Stimulated activated CD4-positive, alpha-beta T cell treated with anti-CD3 and anti-CD28 coated beads, Interleukin-1b, Interleukin-23, amount 100 ng/mL, for 1 hour (primary cell): ENCODE measurements at places on chromosomes 5 and 9.

- DNase-seq: no peak
Observed at GRCh38 chr5:158070859-158071258, 211.9 kb upstream of the CLINT1 start.

DNA sequence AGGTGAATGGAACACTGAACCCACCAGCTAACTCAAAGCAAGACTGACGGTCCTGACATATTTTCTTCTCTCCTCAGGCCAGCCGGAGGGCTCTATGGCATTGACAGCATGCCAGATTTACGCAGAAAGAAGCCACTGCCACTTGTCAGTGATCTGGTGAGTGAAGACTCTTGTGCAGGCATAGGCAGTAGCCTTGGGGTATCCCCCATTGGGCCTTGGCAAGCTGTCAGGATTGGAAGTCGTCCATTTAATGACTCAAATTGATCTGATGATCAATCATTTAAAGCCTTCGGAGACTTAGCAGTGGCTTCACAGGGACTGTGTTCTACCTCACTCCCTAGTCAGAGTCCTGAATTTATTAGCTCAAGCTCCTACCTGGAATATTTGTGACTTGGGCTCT, 119.7 kb upstream of the RUSC2 start:
- DNase-seq: no peak

DNA sequence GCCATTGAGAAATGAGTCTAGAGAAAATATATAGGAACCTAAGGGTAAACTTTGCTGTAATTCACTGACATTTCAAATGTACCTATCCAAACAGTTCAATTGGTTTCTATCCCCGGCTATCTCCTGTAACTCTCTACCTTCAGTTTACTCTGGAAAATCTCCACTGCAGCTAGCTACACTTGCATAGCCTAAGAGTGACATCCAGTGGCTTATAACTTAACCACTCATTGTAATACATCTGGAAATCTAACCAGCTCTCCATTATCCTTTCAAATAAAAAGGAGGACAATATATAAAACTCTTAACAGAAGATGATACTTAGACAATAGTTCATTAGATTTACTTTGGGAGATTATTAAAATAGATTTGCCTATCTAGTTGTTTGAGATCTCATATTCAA, 35.3 kb upstream of the SPDL1 start:
- no peak for DNase-seq

DNA sequence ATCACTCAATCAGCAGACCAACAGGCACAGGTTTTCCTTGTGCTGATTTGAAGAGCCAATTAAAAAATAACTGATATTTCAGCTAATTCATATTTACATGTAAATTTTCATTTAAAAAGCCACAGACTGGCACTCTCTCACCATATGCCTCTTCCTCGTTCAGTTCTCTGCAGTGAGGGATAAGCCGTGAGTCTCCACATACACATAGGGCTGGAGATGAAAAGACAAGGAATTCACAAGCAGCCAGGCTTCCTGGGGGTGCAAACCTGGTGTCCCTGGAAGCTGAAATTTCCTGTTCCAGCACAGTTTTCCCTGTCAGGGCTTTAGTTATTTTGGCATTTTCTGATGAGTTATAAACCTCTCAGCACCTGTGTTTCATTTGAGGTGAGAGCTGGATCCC, 323.9 kb upstream of the PANK3 start:
- DNase-seq: no peak

- DNase-seq: no peak
Observed at GRCh38 chr9:116604251-116604650, 82.9 kb upstream of the TRIM32 start.

GRCh38 chr5:78888580-78889368, 96.3 kb downstream of the ARSB start:
- DNase-seq: no peak

DNA sequence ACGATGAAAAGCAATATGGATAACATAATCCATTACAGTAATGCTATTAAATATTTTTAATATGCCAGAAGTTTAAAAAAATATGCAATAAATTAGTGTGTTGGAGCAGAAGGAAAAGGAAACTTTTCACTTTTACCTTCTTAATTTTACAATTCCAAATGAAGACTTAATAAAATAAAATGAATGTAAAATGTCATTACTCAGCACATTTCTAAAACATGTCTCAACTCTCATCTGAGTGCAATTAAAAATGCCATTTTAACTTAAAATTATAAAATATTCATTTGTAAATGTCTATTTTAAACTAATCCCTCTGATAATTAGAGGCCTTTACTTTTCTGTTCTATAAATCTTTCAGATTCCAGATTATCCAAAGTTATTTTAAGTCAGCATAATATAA, 733.4 kb downstream of the DNAH5 start:
- DNase-seq: no peak

GRCh38 chr5:35533156-35533555, 84.5 kb upstream of the SPEF2 start:
- DNase-seq: no peak

DNA sequence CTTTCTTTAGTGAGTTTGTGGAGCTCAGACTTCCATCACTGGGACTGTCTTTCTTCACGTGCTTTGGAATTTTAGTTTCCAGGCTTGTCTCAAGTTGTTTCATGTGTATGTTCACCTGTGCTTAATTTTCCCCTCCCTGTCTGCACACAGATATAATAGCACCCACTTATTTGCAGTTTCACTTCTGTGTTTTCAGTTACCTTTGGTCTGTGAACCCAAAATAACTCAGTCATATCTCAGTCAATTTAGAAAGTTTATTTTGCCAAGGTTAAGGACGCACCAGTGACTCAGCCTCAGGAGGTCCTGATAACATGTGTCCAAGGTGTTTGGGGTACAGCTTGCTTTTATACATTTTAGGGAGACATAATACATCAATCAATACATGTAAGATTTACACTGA, 330.4 kb downstream of the ICE1 start:
- DNase-seq: no peak

DNA sequence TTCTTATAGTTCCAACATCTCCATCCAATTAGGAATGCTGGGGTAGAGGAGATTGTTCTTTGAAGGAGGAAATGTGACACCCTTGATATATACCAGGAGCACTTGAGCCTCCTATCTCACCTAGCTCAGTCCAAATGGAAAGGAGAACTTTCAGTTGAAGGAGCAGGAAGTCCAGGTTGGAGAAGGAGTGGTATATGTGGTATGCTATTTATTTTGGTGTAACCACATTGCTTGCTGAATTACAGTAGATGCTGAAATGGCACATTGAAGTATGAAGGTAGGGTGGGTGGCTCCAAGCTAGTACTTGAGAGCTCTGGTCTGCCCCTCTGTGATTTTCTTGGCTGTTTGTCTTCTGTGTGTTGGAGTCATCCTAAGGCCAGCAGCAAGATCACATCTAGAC, 6.1 kb downstream of the CSNK1G3 start:
- no peak for DNase-seq

DNA sequence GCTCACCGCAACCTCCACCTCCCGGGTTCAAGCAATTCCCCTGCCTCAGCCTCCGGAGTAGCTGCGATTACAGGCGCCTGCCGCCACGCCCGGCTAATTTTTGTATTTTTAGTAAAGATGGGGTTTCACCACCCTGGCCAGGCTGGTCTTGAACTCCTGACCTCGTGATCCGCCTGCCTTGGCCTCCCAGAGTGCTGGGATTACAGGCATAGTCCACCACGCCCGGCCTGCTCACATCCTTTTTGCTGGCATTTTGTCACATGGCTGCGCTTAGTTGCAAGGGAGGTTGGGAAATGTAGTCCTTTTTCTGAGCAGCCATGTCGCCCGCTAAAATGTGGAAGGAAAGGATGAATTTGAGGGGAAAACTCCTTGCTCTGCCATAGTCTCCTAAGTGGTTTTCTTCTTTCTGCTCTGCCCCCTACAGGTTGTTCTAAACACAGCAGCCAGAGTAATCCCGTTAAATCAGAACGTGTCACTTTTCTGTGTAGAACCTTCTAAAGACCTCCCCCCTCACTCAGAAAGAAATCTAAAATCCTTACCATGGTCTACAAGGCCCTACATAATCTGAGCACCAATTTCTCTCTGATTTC, 57.8 kb upstream of the HSPA9 start:
- no peak for DNase-seq
